IMR-90 (cell line): ENCODE measurements at places on chromosomes 7 and 10.

DNA sequence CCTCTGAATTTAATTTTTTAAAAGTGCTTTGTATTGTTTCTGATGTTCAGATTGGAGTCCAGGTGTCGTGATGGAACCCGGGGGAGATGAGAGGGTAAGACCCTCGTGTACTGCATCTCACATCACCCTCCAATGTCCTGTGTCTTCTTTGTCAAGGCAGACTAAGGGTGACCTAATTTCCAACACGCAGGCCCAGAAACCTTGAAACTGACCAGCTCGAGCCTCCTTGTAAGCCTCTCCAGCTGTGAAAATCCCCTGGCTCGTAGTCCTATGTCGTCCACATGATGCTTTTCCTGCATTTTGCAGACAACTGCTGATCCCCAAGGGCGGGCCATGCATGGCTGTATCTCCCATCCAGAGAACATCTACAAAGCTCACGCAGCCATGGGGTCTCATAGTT lies 220.2 kb downstream of the ARHGAP12 start:
- DNase-seq = no peak

DNA sequence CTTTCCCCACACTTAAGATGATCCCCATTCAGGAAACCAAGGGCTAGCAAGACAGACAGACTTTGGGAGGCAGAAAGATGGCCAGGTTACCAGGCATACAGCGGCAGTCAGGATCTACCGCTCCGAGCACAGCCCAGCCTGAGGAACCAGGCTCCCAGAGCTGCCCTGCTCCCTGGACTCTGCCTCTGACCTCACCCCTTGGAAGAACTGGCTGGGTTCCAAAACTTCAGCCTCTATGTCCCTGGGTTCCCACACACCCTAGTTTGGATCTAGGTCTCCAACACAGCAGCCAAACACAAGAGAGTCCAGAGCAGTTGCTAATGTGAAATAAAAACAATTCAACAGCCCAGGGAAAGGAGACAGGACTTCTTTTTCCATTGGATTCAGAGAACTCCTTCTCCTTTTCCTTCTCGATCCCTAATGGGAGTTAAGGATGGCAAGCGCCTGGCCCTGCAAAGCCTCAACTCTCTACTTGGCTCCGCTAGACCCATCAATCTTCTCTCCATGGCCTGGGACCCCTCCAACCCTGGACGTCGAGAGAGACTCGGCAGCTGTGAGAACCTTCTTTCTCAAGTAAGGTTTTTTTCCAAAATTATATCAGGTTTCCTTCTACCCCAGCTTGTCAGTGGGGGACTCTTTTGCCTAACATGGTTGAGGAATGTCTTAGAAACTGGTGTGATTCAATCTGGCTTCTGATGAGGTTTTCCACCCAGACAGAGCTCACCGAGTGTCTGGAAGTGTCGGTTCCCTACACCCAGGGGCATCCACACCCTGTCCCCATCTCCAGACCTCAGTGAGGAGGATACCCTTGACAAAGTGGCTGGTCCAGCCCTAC lies 219.6 kb downstream of the KCNMA1 start:
- DNase-seq = no peak

DNA sequence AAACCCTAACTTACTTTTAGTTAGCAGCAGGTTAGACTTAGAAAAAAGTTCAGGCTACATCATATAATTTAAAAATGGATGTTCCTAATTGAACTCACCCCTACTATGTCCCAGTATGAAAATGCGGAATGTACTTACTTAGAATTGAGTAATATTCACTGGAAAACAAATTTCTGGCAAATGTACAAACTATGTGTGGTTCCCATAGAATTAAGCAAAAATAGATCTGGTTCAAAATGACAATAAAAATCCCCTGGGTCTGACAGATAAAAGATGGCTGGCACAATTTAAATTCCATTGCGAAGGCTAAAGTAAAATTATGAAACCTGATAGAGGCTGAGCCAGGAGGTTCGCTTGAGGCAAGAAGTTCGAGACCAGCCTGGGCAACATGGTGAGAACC lies 42.4 kb upstream of the PRKAR2B start:
- DNase-seq = no peak

GRCh38 chr7:143411976-143412708 lies 3.5 kb upstream of the EPHA1 start:
- DNase-seq = no peak

DNA sequence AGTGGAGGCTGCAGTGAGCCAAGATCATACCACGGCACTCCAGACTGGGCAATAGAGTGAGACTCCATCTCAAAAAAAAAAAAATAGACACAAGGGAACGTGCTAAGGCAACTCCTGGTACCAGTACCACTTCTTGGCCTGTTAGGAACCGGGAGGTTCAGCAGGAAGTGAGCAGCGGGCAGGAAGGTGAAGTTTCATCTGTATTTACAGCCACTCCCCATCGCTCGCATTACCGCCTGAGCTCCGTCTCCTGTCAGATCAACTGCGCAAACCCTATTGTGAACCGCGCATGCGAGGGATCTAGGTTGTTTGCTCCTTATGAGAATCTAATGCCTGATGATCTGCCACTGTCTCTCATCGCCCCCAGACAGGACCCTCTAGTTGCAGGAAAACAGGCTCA lies 69.9 kb upstream of the FOXK1 start:
- no peak for DNase-seq

DNA sequence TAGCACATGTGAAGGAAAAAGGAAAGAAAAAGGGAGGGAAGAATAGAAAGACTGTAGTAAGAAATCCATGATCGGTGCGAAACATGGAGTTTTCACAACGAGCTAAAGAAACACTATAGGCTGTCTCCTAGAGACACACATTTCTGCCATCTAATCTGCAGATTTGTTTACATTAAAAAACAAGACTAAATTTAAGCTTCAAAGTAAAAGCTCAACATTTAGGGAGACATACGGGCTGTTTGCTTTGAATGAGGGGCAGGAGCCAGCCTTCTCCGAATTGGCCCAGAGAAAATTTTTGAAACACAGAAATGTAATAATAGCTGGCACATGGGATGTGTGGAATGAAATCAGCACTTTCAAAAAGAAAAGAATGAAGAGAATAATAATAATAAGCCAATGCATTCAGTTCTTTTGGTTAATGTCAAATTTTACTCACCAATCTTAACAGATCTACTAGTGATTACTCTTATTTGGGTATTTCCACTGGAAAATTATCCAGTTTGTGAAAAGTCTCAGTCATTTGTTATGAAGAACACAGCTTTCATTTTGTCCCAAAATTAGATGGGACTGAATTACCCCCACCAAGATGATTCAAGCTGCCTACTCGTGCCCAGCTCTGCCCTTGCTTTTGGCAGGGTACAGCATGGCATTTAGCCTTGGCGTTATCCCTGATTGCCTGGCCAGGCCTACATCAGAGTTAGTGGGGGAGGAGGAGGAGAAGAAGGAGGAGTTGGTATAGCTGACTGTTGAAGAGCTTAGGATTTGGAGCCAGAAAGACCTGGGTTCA lies 47.1 kb downstream of the MTURN start:
- no peak for DNase-seq

DNA sequence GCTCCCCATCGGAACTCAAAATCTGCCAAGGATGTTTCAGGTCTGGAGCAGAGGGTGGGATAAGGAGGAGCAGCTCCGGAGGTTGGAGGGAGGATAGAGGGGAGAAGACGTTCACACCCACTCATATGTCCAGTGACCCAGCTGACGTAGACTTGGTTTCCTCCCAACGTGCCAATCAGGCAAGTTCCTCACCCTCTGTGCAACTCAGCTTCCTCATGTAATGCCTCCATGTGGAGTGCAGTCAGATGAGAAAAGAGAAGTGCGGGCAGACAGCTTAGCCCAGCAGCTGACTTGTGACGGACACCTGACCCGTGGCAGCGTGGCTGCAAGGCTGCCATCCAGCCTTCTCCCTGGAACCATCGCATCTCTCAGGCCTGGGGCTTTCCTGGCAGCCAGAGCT lies 86.8 kb downstream of the NPTX2 start:
- no peak for DNase-seq

DNA sequence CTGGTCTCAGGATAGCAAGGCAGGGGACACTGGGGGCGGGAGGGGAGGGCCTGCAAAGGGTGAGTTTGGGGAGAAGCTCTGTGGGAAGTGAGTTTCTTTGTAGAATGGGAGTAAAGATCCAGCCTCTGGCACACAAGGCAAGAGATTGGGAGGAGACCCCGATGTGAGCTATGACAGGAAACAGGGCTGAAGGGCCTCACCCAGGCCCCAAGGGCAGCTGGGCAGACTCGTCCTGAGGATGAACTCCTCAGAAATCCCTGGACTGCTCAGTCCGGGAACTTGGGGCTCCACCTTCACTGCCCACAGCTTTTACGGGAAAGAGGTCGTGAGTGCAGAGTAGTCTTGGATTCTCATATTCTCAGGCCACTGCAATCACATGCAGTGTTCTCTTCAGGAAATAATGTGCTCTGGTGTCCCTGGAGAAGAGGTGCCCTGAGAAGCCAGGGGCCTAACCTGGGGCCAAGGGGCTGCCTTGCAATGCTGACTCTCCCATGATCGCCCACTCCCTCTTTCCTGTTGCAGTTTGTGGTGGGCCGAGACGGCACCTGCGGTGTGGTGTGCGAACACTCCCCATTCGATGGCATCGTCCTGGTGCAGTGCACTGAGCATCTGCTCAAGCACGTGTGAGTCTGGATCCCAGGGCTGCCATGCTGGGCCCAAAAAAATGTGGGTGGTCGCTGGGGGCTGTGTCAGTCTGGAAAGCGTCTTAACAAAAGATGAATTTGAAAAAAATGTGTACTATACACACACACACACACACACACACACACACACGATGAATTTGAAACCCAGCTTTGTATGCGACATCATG lies 31.3 kb upstream of the C10orf53 start:
- no peak for DNase-seq

DNA sequence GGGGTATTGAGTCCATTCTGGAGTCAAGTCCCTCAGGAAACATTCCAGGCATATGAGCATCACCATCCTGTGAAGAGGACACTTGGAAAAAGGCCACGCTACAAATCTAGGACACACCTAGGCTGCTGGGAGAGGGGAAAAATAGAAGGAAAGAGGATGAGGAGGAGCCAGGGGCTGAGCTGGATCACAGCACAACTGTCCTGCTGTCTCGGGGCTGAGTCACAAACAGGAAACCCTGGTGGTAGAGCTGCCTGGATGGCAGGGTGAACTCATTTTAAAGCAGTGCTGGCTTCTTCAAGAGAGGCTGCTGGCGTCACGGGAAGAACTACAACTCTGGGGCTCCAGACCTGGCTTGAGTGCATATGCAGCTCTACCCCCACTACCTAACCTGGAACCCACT lies 151.5 kb downstream of the RNF216 start:
- DNase-seq = peak; percentile 74

- DNase-seq = peak; percentile 90
Observed at GRCh38 chr10:31142026-31142425, 110.4 kb upstream of the ZNF438 start.

DNA sequence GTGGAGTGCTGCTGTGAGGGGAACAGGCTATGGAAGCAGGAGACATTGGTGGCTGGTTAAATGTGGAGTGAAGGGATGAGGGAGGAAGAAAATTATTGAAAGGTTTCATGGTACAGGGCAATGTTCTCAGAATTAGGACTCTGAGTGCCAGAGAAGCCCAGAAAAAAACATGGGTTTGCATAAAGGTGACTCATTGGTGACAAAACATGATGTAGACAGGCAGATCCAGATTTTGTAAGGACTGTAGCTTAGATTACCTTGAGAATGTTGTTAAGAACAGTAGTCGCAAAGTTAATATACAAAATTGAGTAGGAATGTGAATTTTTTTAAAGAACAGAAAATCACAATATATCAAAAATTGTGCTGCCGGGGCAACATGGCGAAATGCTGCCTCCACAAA lies 134.9 kb upstream of the ZNF438 start:
- DNase-seq = peak; percentile 28

DNA sequence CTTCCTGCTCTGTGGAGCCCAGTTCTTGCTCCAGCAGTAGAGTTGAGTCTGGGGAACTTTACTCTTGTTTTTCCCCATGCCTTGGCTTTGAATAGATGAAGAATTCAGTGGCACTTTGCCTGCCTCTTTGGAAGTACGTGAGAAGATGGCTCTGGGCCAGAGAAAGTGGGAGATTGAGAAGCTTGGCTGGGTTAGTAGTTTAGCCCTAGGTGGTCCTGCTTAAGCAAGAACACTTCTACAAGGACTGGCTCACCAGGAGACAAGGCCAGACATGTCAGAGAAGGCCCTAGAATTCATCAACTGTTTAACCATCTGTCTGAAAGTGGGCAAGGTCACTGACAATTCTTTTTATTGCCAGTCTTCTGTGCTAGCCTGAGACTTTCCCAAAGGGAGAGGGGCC lies 410.3 kb downstream of the TYW1 start:
- DNase-seq = no peak

DNA sequence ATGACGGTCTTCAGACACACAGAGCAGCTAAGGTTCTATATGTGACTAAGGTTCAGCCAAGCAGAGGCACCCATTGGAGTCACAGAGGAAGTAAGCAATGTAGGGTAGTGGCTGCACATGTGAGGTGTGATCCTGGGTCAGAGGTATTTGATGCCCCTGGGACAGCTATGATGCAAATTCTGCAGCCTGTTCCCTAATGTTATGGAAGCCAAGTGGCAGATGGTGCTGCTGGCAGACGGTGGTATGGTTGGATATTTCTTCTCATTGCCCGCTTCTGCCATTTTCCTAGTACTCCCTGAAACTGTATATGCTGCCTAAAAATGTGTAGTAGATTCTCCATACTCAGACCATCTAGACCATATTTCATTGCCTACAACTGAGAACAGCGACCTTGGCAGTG lies 7.2 kb downstream of the TAS2R16 start:
- no peak for DNase-seq

GRCh38 chr7:3710122-3710521 lies 409.1 kb downstream of the SDK1 start:
- no peak for DNase-seq

- DNase-seq = no peak
Observed at GRCh38 chr10:98287321-98287720, 19.3 kb upstream of the LOXL4 start.

DNA sequence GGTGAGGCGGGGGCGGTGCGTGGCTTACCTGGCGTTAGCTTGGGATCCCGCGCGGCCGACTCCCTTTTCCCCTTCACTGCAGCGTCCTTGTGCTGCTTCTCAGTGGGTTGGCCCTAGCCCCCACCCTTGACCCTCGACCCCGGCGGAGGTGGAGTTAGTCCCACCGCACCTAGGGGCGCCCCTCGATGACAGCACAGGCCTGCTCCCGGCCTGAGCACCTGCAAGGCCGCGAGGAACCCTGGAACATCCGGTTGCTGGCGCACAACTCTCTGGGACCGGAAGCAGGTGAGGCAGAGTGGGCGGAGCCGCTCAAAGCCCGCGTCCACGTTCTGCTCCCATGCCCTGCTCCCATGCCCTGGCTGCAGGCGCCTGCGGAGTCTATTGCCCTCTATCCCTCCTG lies 266.9 kb downstream of the USP6NL start:
- no peak for DNase-seq
